ENCODE measurements at places on chromosomes 2 and 18. TPM values are rescaled to one million over a fixed set of nuclear protein-coding genes. Genes with fewer than 3 reads are reported as not detected.

GRCh38 chr2:181308766-181309515 is 148.2 kb upstream of the ITGA4 start:
- peaks cover 2% of the 10 kb centered on the region for H3K36me3 ChIP-seq
- DNase-seq, result no peak
- peak overlapping the region; percentile 99 for H3K27ac ChIP-seq

The IGFBP2 gene
- total RNA-seq, result 6.1 TPM

GRCh38 chr2:135785032-135785431 is 43.4 kb downstream of the UBXN4 start:
- no peaks in the 10 kb centered on the region for H3K4me1 ChIP-seq
- H3K27me3 ChIP-seq, result no peaks in the 10 kb centered on the region
- H3K4me3 ChIP-seq, result no peak overlapping the region

The CEP192 gene
- 30.4 TPM for total RNA-seq

The MCFD2 gene
- total RNA-seq, result 29.0 TPM

- no peak for DNase-seq
- no peaks in the 10 kb centered on the region for H3K4me1 ChIP-seq
- no peak overlapping the region for H3K27ac ChIP-seq
- H3K27me3 ChIP-seq, result peaks cover 10% of the 10 kb centered on the region
Measured at GRCh38 chr2:207014424-207014823, 75.1 kb downstream of the CPO start.

The MROH2A gene
- total RNA-seq, result not detected

GRCh38 chr2:133061874-133062593 is 392.0 kb upstream of the LYPD1 start:
- DNase-seq, result no peak
- H3K4me3 ChIP-seq, result no peak overlapping the region
- H3K27ac ChIP-seq, result no peak overlapping the region
- H3K27me3 ChIP-seq, result no peaks in the 10 kb centered on the region
- H3K36me3 ChIP-seq, result no peaks in the 10 kb centered on the region
- no peaks in the 10 kb centered on the region for H3K4me1 ChIP-seq

DNA sequence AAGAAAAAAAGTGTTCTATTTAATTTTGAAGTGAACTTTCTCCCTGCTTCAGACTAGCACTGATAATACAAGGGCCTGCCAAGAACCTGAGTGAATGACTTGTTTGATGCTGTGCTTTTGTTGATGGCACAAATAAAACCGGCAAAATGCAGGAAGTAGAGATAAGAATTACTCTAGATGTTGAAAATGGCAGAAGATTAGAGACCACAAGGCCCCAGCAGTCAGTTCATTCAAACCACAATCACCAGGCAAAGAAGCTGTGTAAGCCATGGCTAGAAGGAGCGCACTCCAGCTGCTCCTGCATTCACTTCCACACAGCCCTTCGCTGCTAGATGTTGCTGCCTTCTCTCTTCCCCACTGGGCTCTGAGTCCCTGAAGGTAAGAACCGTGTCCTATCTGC is 297.1 kb downstream of the AGPS start:
- H3K27me3 ChIP-seq, result peaks cover 18% of the 10 kb centered on the region
- H3K36me3 ChIP-seq, result peaks cover 2% of the 10 kb centered on the region
- no peak for DNase-seq
- H3K27ac ChIP-seq, result no peak overlapping the region
- H3K4me3 ChIP-seq, result no peak overlapping the region

- H3K27ac ChIP-seq, result no peak overlapping the region
- H3K36me3 ChIP-seq, result no peaks in the 10 kb centered on the region
- peaks cover 51% of the 10 kb centered on the region for H3K27me3 ChIP-seq
- no peaks in the 10 kb centered on the region for H3K4me1 ChIP-seq
- H3K4me3 ChIP-seq, result no peak overlapping the region
Measured at GRCh38 chr2:235463893-235464292, 29.9 kb upstream of the AGAP1 start.

DNA sequence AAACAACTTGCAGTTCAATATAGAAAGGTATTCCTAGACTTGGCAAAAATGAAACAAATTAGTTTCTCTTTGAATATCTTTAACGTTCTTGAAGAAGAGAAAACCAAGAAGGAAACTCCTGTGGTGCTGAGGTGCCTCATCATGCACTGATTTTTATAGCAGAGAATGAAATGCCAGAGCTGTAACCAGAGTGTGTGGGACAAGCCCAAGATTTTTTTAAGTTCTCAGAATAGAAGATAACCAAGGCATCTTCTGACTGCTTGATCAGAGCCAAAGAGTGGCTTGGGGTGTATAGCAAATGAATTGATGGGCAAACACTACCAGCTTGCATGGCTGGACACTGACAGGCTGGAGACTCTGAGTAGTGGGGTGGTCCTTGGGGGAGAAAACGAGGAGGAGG is 7.9 kb downstream of the FHOD3 start:
- no peaks in the 10 kb centered on the region for H3K36me3 ChIP-seq
- no peak overlapping the region for H3K27ac ChIP-seq
- no peak overlapping the region for H3K4me3 ChIP-seq
- DNase-seq, result no peak
- H3K27me3 ChIP-seq, result peaks cover 86% of the 10 kb centered on the region

GRCh38 chr2:174085781-174086180 is 120.6 kb upstream of the SP3 start:
- no peaks in the 10 kb centered on the region for H3K36me3 ChIP-seq
- DNase-seq, result no peak
- H3K27me3 ChIP-seq, result no peaks in the 10 kb centered on the region
- no peak overlapping the region for H3K27ac ChIP-seq
- no peaks in the 10 kb centered on the region for H3K4me1 ChIP-seq
- H3K4me3 ChIP-seq, result no peak overlapping the region

GRCh38 chr2:31256611-31257382 is 22.8 kb downstream of the EHD3 start:
- DNase-seq, result no peak
- no peak overlapping the region for H3K4me3 ChIP-seq
- no peaks in the 10 kb centered on the region for H3K27me3 ChIP-seq
- peaks cover 3% of the 10 kb centered on the region for H3K36me3 ChIP-seq

The TFPI gene
- 4.8 TPM for total RNA-seq

The CCT7 gene
- total RNA-seq, result 132 TPM

GRCh38 chr18:77077941-77078689 is 54.5 kb downstream of the MBP start:
- no peaks in the 10 kb centered on the region for H3K27me3 ChIP-seq
- no peaks in the 10 kb centered on the region for H3K36me3 ChIP-seq
- H3K27ac ChIP-seq, result peak overlapping the region; percentile 97
- peaks cover 60% of the 10 kb centered on the region for H3K4me1 ChIP-seq

DNA sequence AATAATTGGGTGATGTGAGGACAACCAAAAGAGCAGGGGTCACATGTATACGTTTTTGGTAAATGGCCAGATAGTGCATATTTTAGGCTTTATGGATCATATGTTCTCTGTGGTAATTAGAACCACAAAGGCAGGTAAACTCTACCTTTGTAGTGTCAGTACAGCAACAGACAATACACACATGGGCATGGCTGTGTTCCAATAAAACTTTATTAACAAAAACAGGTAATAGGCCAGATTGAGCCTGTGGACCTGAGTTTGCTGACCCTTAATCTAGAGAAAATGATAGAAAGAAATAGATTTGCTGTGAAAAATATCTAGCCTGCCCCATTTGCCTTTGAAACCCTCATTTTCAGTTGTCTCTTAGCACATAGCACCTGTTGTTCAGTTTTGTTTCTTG is 177.2 kb upstream of the CXCR4 start:
- H3K27me3 ChIP-seq, result no peaks in the 10 kb centered on the region
- DNase-seq, result no peak
- H3K4me3 ChIP-seq, result no peak overlapping the region
- no peak overlapping the region for H3K27ac ChIP-seq
- no peaks in the 10 kb centered on the region for H3K36me3 ChIP-seq
- peaks cover 4% of the 10 kb centered on the region for H3K4me1 ChIP-seq

The ANKRD29 gene
- total RNA-seq, result 0.25 TPM

The UBXN2A gene
- total RNA-seq, result 12.0 TPM

DNA sequence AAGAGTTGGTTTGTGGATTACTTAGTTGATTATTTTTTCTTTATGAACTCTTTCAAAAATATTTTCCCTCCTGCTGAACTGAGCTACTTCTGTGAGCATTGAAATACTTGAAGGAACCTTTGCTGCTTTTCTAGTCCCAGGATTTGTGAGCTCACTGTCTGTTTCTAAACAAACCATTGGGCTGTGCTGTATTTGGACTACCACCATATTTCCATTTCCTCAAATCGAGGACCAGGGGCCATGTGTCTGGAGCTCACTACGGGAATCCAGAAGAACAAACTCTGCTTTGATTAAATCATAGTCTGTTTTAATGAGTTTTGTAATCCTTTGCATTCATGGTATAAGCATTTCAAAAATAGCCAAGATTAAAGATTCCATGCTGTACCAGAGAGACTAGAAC is 1.3 kb downstream of the MRPL33 start:
- no peak for DNase-seq
- no peaks in the 10 kb centered on the region for H3K27me3 ChIP-seq
- H3K4me3 ChIP-seq, result peak overlapping the region; percentile 70
- H3K27ac ChIP-seq, result peak overlapping the region; percentile 99
- peaks cover 8% of the 10 kb centered on the region for H3K36me3 ChIP-seq
- H3K4me1 ChIP-seq, result peaks cover 35% of the 10 kb centered on the region

- H3K4me3 ChIP-seq, result no peak overlapping the region
- H3K4me1 ChIP-seq, result peaks cover 27% of the 10 kb centered on the region
- DNase-seq, result no peak
Measured at GRCh38 chr18:35089891-35090550, 48.8 kb downstream of the MAPRE2 start.

- no peaks in the 10 kb centered on the region for H3K4me1 ChIP-seq
- DNase-seq, result no peak
- H3K27me3 ChIP-seq, result peaks cover 27% of the 10 kb centered on the region
- no peak overlapping the region for H3K4me3 ChIP-seq
- H3K36me3 ChIP-seq, result no peaks in the 10 kb centered on the region
- H3K27ac ChIP-seq, result no peak overlapping the region
Measured at GRCh38 chr2:165686800-165687199, 107.2 kb downstream of the GALNT3 start.

DNA sequence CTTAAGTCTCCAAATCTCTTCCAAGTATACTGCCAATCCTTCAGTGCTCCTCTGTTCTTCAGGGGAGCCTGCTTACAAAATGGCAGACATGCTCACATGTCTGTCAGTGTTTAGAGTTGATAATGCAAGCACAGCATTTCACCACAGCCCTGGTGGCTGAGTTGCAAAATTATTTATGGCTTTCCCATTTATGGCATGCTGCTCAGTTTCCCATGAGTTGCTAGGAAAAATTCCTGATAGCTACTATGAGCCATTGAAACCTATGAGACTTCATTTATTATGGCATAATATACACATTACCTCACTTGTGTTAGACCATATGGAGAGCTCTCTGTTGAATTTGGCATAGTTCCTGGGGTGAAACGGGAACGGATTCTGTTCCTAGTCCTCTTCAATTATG is 448.7 kb upstream of the TCF4 start:
- no peak overlapping the region for H3K4me3 ChIP-seq
- H3K36me3 ChIP-seq, result no peaks in the 10 kb centered on the region
- no peak for DNase-seq
- H3K4me1 ChIP-seq, result no peaks in the 10 kb centered on the region
- H3K27ac ChIP-seq, result no peak overlapping the region

- H3K36me3 ChIP-seq, result no peaks in the 10 kb centered on the region
- no peak overlapping the region for H3K27ac ChIP-seq
- no peak overlapping the region for H3K4me3 ChIP-seq
- no peaks in the 10 kb centered on the region for H3K27me3 ChIP-seq
- H3K4me1 ChIP-seq, result no peaks in the 10 kb centered on the region
Measured at GRCh38 chr18:40606996-40607395, 1348.0 kb upstream of the PIK3C3 start.

DNA sequence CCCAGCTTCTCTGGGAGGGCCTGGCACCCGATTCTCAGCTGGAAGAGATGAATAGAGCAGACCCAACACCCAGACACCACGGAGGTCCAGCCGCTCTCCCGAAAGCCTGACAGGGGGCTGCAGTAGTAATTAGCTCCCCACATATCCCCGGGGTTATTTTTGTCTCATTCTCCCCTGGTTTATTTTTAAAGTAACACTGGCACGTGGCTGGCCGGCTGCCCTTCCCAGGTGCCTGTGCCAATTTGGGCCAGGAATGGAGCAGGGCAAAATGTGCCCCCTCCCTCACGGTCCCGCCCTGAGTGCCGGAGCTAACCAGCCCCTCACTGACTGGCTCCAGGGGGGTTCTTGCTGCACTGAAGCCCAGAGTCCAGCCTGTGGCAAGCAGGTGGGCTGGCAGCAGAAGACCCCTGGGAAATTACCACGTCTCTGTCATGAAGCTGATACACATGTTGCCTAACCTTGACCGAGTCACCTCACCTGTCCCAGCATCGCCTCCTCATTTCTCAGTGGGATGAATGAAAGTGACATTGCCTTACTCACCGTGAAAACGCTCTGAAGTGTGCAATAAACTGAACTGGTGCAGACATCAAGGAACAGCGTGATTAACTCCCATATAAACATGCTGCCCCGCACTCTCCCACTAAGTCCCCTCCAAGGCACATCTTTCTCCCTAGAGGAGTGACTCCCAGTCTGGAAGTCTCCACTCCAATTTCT is 18.4 kb downstream of the KCNK3 start:
- H3K4me1 ChIP-seq, result no peaks in the 10 kb centered on the region
- DNase-seq, result no peak
- H3K27ac ChIP-seq, result no peak overlapping the region

GRCh38 chr2:37602040-37602439 is 69.4 kb downstream of the CDC42EP3 start:
- H3K4me3 ChIP-seq, result peak overlapping the region; percentile 91
- H3K36me3 ChIP-seq, result peaks cover 5% of the 10 kb centered on the region
- peaks cover 24% of the 10 kb centered on the region for H3K4me1 ChIP-seq

GRCh38 chr2:120735746-120736170 is at the start of gene GLI2:
GLI2 (plus strand) TSS chr2:120735868; CDS start chr2:120797321, 61,453 bp downstream.
- H3K4me3 ChIP-seq, result peak within 1 kb of the TSS; percentile 80
- DNase-seq, result no peak
- H3K4me1 ChIP-seq, result peaks cover 3% of the 10 kb centered on the region
- H3K27me3 ChIP-seq, result peaks cover 69% of the 10 kb centered on the region
- H3K27ac ChIP-seq, result no peak within 1 kb of the TSS

GRCh38 chr2:69298261-69298660 is 88.8 kb downstream of the GFPT1 start:
- peaks cover 46% of the 10 kb centered on the region for H3K27me3 ChIP-seq
- no peak overlapping the region for H3K27ac ChIP-seq
- peaks cover 5% of the 10 kb centered on the region for H3K36me3 ChIP-seq
- no peak for DNase-seq

- H3K36me3 ChIP-seq, result peaks cover 2% of the 10 kb centered on the region
- no peaks in the 10 kb centered on the region for H3K27me3 ChIP-seq
- peak overlapping the region; percentile 92 for H3K27ac ChIP-seq
- DNase-seq, result peak; percentile 42
Measured at GRCh38 chr2:207624185-207625013, 795 bp downstream of the METTL21A start.

- no peak for DNase-seq
- H3K4me3 ChIP-seq, result no peak overlapping the region
- H3K27me3 ChIP-seq, result peaks cover 11% of the 10 kb centered on the region
Measured at GRCh38 chr2:63764630-63765029, 77.1 kb upstream of the UGP2 start.

The HOXD3 gene
- total RNA-seq, result not detected

DNA sequence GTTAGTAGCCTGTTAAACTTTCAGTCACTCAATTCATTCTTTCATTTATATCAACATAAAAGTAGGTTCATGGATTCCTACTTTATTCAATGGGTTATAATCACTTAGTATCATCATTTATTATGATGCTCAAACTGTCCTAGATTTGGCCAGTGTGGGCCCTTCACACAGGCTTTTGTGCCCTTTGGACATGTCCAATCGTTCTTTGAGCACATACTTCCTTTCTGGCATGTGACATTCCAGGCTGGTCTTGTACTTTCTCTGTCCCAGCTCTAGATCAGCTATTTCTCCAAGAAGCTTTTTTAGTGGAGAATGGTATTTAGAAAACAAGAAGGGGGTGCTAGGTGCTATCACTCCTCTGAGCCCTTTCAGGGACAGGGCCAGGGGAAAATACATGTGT is 11.5 kb downstream of the POLR1A start:
- peaks cover 15% of the 10 kb centered on the region for H3K4me1 ChIP-seq
- H3K4me3 ChIP-seq, result no peak overlapping the region
- peaks cover 13% of the 10 kb centered on the region for H3K36me3 ChIP-seq
- H3K27me3 ChIP-seq, result no peaks in the 10 kb centered on the region

Data from T-helper 17 cell (primary cell).